ENCODE measurements at places on chromosomes 5 and 9.

DNA sequence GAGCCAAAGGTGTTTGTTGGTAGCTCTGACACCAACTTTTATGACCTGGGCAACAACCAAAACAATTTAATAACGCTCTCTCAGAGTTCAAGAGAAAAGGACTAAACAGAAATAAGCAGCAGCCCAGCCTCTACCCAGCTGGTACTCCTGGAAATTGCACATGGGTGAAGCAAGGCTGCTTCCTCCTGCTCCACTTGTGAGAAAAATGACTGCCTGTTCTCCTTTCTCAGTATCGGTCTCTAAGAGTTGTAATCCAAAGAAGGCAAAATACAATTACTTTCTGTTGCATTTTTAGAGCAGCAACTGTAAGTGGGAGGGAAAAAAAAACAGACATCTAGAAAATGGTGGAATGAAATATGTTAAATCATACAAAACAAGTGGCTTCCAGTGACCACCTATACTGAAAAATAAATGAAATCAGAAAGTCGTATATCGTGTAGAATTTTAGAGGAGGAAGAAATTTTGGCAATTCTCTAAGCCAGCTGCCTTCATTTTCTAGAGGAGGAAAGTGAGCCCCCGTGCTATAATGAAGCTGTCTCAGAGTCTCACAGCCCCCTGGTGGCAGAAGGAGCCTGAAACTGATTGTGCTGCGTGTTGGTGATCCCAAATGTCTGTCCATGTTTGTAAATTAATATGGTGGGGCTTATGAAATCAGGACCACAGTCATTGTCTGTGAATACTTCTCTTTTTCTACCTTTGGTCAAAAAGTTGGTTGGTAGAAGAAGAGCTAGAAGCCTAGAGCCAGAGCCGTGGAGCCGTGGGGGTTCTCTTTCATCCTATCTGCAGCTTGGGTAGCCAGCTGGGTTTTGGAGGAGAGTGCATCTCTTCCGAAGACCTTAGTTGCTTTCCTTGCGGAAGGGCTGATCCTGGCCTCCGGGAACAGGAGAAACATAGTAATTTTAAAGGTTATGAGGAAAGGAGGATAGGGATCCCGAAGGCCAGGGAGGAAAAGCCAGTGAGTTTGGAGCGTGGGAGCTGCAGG is 139.9 kb downstream of the PIP5K1B start:
- DNase-seq: peak; percentile 28

GRCh38 chr9:99389087-99390033 is 167.3 kb downstream of the SEC61B start:
- no peak for DNase-seq

GRCh38 chr5:139385061-139386049 is 2.3 kb upstream of the SLC23A1 start:
- no peak for DNase-seq

- no peak for DNase-seq
These were observed 289.7 kb downstream of the CDK5RAP2 start for GRCh38 chr9:120289990-120290975.

GRCh38 chr5:133554279-133554678 is 58.1 kb downstream of the FSTL4 start:
- DNase-seq: no peak

DNA sequence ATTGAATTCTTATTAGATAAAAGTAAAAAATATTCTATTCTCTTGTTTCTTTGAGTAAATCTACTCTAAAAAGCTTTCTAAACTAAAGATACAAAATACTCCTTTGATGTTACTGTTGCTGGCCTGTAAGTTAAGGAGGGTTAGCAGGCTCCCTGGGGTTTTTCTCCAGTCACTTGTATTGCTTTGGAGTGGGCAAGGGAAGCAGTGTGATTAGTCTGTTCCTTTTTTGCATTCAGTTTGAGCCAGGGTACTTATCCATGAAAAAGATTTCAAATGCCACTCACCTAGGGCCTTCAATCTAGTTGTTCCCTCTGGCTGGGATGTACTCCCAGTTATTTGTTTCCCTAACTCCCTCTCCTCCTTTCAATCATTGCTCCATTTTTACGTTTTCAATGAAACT is 256.2 kb upstream of the SMC2 start:
- DNase-seq: no peak

DNA sequence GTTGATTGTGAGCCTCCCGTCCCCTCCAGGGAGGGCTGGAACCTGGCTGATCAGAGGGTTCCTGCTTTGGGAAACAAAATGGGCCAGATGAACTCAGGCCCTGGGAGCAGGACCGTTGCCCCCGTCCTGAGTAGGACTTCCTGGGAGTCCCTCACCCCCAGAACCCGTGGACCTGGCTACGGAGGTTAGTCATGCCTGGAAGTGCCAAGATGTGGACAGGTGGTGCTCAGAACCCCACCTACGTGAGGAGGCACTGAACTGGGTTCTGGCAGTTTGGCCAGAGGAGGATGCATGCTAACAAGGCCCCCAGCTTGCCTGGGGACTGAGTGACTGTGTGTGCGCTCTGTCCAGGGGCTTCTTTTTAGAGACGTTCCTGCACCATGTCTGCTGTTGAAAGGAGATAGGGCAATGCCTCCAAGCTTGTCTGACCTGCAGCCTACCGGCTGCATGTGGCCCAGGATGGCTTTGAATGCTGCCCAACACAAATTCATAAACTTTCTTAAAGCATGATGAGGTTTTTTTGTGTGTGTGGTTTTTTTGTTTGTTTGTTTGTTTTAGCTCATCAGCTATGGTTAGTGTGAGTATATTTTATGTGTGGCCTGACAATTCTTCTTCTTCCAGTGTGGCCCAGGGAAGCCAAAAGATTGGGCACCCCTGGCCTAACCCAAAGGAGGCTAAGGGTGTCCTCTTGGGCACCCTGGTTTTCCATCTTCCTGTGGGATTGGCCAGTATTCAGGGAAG is 1.8 kb upstream of the DAB2IP start:
- DNase-seq: no peak

DNA sequence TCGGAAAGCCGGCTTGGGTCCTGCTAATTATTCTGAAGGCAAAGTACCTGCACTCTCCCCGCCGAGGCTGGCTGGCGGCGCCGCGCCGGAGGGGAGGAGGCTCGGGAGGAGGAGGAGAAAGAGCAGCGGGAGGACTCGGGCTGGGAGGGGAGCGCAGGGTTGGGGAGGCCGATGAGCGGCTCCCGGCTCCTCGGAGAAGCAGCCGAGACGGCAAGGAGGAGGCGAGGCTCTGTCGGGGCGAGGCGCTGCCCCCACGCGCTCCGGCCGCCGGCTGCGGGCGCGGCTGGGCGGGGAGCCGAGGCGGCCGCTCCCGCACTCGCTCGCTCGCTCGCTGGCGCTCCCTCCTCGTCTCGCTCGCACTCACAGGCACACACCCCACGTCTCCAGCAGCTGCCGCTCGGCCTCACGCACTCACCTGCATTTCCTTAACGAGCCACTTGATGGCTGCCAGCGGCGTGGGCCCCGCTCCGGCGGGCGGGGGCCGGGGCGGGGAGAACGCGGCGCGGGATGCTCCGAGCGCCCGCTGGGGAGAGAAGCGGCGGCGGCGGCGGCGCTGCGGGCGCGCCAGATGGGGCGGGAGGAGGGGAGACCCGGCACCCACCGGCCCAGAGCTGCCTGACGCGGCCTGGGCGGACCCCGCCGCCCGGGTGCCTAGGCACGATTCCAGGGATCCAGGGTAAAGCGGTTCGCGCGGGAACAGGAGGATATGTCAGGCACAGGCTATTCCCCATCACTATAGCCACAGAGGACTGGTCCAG is at the start of gene PTPRD:
Gene PTPRD (minus strand): TSS at position 362 of the 758 bp plus-strand sequence.
- DNase-seq: peak; percentile 26

GRCh38 chr5:124859556-124860290 is 113.3 kb upstream of the ZNF608 start:
- DNase-seq: no peak

DNA sequence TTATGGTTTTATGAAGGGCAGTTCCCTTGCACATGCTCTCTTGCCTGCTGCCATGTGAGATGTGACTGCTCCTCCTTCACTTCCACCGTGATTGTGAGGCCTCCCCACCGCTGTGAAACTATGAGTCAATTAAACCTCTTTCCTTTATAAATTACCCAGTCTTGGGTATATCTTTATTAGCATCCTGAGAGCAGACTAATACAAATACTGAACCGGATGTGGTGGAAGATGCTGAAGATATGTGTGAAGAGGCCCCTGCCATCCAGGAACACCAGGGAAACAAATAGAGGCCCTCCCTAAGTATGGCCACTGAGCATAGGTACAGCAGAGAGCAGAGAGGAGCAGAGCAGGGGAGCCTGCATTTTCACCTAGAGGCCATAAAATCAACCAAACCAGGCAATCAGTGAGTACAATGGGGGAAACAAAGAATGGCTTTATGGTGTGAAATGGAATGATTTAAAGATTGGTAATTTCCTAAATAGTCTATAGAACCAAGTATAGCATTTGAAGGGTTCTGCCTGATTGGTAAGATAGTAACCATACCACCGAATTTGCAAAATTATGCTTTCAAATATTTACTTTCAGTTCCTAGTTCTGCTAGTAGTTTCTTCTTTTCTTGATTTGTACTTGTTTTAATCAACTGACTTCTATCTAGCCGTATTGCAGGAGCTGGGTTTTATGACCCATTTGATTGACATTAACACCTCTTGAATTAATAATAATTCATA is 421.6 kb downstream of the IRX1 start:
- DNase-seq: no peak

GRCh38 chr5:107388141-107388861 is 282.4 kb downstream of the EFNA5 start:
- DNase-seq: no peak

- DNase-seq: no peak
These were observed 148.4 kb upstream of the NFIL3 start for GRCh38 chr9:91572044-91572443.

DNA sequence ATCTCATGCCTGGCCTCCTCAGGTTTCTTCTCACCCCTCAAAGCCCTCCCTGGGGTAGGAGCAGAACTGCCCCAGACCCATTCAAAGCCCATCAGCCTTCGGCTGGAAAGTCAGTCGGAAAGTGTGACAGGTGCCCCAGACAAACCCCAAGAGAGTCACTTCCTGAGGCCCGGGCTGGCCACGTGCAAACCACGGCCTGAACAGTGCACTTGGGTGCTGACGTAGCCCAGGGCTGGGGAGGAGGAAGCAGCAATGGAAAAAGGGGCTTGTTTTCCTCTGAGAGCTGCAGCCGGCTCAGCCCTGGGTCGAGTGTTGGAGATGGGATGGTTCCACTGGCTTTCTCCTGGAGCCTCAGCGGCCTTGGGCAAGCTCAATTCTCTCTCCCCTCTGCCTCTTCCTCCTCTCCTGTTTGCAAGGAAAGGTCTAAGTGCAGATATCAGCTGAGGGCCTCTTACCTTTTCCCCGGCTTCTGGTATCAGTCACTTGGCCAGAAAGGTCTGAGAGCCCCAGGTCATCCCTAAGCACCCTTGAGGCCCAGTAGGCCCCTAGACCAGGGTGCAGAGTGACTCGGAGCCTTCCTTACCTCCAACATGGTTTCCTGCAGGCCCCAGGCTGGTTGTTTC is 5.9 kb upstream of the EGR1 start:
- peak; percentile 59 for DNase-seq

DNA sequence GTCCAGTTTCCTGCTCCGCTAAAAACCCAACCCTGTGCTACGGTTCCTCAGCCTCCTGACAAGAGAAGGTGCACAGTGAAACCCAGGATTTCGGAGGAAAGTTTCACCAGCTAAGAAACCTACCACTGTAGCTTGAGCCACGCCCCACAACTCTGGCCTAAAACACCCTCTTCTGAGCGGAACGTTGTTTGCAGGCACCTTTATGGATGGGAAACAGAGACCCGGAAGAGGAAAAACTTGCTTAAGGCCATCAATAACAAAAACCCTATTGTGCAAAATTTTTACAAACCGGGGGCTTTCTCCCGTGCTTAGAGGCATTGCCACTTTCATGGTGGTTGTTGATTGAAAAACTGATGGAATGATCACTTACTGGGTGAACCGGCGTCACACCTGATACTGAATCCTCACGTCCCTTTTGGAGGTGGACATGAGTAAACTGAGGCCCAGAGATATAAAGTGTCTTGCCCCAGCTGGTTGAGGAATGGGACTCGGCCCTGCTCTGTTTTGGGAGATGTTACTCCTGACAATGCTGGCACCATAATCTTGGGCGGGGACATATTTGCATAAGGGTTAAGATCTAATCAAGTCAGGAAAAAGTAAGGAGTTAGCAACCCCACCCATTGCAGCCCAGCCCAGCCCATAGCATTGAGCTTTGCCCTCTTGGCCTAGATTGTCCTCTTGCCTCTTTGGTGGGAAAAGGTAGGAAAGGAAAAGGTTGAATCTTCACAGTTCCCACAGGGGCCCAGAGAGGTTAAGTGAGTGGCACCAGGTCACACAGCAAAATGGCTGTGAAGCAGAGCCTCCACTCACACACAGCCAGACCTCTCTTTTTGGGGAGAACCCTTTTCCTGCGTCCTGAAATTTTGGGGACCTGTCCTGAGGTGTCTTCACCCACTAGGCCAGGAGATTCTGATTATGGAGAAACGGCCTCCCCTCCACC is 23.2 kb upstream of the PTGS1 start:
- no peak for DNase-seq

GRCh38 chr5:170426149-170426767 is 37.1 kb upstream of the KCNMB1 start:
- DNase-seq: no peak

All from GM19239 (cell line).